Upper lobe of left lung (tissue), 6 donors: ENCODE measurements at places on chromosomes 4 and X. TPM values are rescaled to one million over a fixed set of nuclear protein-coding genes. Genes with fewer than 3 reads are reported as not detected.

The CLCN5 gene
- total RNA-seq: 14.4 TPM

The GATA1 gene
- total RNA-seq: 1.6 TPM

The DGKQ gene
- 19.2 TPM for total RNA-seq

DNA sequence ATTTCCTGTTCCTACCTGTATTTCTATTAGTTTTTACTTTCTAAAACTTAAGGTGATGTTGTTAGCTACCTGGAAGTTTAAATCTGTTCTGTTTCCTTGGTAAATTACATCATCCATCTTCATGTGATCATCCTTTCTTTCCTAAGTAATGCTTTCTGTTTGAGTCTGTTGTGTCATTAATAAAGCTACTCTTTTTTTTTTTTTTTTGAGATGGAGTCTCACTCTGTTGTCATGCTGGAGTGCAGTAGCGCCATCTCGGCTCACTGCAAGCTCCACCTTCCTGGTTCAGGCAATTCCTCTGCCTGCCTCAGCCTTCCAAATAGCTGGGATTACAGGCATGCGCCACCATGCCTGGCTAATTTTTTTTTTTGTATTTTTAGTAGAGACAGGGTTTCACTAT is 73.3 kb downstream of the FIP1L1 start:
- peaks cover 18% of the 10 kb centered on the region for H3K36me3 ChIP-seq
- H3K4me1 ChIP-seq: no peaks in the 10 kb centered on the region
- DNase-seq: no peak
- no peak overlapping the region for H3K27ac ChIP-seq

DNA sequence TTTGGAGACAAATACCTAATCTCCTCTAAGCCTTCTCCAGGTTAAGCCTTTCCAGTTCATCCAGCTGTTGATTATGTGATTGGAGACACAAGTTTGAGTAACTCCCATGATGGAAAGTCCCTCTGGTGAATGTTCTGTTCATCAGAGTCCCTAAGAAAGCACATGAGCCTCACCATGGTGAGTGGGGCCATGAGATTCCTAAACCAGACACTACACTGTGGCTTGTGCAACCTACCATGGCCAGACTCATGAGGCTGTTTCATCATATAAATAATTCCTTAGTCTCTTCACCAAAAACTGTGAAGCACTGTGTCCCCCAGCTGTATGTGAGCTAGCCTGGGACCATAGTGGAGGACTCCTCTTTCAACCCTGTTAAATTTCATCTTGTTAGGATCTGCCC is 14.4 kb downstream of the PKD2 start:
- no peak overlapping the region for H3K4me3 ChIP-seq
- H3K27ac ChIP-seq: peak overlapping the region; percentile 6
- no peak for DNase-seq
- H3K27me3 ChIP-seq: no peaks in the 10 kb centered on the region

GRCh38 chr4:80876810-80877209 is 153.7 kb upstream of the BMP3 start:
- no peak overlapping the region for H3K4me3 ChIP-seq
- H3K27ac ChIP-seq: no peak overlapping the region
- H3K4me1 ChIP-seq: no peaks in the 10 kb centered on the region
- H3K27me3 ChIP-seq: no peaks in the 10 kb centered on the region
- DNase-seq: no peak

- no peak overlapping the region for H3K4me3 ChIP-seq
- no peaks in the 10 kb centered on the region for H3K4me1 ChIP-seq
- H3K27me3 ChIP-seq: no peaks in the 10 kb centered on the region
- no peak overlapping the region for H3K27ac ChIP-seq
These were observed 50.0 kb downstream of the KDM6A start for GRCh38 chrX:44922980-44923379.

GRCh38 chr4:156578713-156579112 is 392.9 kb downstream of the PDGFC start:
- no peaks in the 10 kb centered on the region for H3K27me3 ChIP-seq
- DNase-seq: no peak
- H3K4me1 ChIP-seq: no peaks in the 10 kb centered on the region
- no peak overlapping the region for H3K27ac ChIP-seq
- H3K4me3 ChIP-seq: no peak overlapping the region

GRCh38 chr4:27463816-27464215 is 603.2 kb downstream of the STIM2 start:
- H3K36me3 ChIP-seq: no peaks in the 10 kb centered on the region
- no peak overlapping the region for H3K27ac ChIP-seq
- no peak for DNase-seq

GRCh38 chrX:39853417-39854030 is 244.2 kb downstream of the BCOR start:
- H3K36me3 ChIP-seq: no peaks in the 10 kb centered on the region
- H3K4me3 ChIP-seq: no peak overlapping the region
- H3K27me3 ChIP-seq: no peaks in the 10 kb centered on the region
- peaks cover 10% of the 10 kb centered on the region for H3K4me1 ChIP-seq

- no peak for DNase-seq
- H3K27me3 ChIP-seq: no peaks in the 10 kb centered on the region
- no peak overlapping the region for H3K27ac ChIP-seq
- H3K36me3 ChIP-seq: no peaks in the 10 kb centered on the region
- H3K4me1 ChIP-seq: no peaks in the 10 kb centered on the region
These were observed 36.0 kb downstream of the CLOCK start for GRCh38 chr4:55510685-55511084.

DNA sequence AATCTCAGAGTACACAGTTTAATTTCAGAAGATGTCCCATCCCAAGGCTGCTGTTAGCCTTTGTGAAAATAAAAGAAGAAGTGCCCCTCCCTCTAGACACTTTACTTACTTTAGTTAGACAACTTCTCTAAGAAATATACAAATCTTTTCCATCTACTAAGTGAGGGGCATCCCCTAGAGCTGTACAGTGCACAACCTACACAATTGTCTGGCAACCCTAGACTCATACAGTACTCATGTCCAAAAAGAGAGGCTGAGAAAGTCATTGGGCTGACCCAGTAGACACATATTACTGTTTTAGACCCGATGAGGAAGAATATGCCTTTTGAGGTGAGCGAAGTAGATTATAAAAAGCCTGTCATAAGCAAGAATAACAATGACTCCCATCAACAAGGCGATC is 297.6 kb downstream of the IDS start:
- no peaks in the 10 kb centered on the region for H3K36me3 ChIP-seq
- H3K27me3 ChIP-seq: no peaks in the 10 kb centered on the region
- H3K27ac ChIP-seq: no peak overlapping the region

DNA sequence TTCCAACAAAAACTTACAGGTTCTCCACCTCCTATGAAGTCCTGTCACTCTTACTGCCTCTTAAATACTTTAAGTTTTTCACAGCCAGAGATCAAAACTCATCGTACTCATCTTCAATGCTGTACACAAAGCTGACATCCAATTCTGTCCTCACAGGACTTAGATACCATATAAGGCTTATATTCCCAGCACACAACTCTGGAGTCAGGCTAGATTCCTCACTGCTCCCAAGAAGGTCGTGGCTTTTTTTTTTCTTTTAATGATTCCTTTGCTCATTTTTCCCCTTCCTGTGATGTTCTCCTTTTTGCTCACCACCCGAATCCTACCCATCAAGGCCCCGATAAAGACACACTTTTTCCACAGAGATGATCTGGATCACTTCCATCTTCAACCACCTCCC is 914 bp downstream of the TRAPPC2 start:
- H3K36me3 ChIP-seq: no peaks in the 10 kb centered on the region
- no peak for DNase-seq
- H3K27ac ChIP-seq: peak overlapping the region; percentile 87
- H3K4me3 ChIP-seq: no peak overlapping the region
- no peaks in the 10 kb centered on the region for H3K4me1 ChIP-seq

GRCh38 chr4:21856754-21857153 is 91.8 kb downstream of the KCNIP4 start:
- H3K4me1 ChIP-seq: no peaks in the 10 kb centered on the region
- DNase-seq: no peak
- H3K27me3 ChIP-seq: no peaks in the 10 kb centered on the region
- H3K36me3 ChIP-seq: no peaks in the 10 kb centered on the region
- H3K27ac ChIP-seq: no peak overlapping the region
